ENCODE measurements at places on chromosomes 1 and 21.
A peak's percentile ranks its signal among the peaks of the same experiment; 100 is the strongest.

DNA sequence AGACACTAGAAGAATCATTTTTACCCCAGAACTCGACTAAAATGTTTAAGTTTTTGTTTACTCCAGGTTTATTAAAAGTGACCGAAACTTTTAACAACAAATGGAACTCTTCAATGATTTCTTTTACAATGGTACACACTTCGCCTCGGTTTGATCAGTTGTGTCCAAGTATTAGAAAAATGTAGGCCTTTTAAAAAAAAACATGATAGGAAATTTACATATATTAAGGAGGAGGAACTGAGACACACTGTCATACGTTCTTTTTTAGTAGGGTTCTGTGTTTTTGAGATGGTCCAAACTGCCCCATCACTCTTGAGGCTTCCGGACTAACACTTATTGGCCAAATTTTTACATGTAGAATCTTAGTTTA, 1.3 kb downstream of the PRDM2 start:
- DNase-seq, result no peak

DNA sequence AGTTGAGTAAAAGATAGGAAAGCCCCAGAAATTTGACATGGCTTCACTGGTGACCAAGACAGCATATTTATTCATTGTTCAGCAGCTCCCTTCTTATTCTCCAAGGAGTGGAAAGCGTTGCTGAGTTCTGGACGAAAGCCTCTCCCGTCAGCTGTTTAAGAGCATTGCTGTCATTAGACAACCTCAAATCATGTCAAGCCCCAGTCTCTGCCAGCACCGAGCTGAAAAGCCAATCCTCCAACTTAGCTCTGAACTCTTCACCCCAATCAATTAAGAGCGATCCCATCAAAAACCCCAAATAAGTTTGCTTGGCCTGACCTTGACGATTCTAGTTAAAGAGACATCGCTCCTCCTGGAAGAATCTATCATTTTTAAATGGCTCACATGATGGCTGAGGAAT, 110.8 kb downstream of the PLPP3 start:
- DNase-seq, result no peak

GRCh38 chr1:70807088-70807664, 240.4 kb downstream of the PTGER3 start:
- no peak for DNase-seq

DNA sequence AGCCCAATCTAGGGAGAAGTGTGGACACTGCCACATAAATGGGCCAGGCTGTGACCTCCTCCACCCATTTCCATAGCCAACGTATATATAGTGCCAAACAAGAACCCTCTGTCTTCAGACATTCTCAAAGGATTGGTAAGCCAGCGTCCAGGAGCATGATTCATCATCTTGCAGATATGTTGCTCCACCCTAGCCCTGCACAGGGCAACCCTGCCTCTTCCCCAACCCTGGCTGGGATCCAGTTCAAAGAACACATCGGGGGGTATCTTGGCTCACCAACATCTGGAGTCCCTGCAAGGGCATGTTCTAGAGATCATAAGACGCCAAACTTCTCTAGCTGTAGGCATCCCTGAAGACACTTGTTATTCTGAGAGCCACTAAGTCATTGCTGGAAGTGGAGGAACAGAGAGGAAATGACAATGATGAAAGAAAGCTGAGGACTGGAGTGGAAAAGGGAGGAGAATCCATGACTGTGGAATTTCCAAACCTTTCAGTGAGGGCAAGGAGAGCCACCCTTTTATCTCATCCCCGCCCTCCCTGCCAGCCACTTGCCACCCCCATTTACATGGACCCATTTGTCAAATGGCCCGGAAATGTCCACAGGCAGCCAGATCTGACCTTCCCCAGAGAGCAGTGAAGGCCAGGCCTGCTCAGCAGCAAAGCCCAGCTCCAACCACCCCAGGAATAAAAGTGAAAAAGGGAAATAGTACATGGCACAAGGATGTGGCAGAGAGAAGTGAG, 144.1 kb upstream of the CTTNBP2NL start:
- DNase-seq, result peak; percentile 81

DNA sequence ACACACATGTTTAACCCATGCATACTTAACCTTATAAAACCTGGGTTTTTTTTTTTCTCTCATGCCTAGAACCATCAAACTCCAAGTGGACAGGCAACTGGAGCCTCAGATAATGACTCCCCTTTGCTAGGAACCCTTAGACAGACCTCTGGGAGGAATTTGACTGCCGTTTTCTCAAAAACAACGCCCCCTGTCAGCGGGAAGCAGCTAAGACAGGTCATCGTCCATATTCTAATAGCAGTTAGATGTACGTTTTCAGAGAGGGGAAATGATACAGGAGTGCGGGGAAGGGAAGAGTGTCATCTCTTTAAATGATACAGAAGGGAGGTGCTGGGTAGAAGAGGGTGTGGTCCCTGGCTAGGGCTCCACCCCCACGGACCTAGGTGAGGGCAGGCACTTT, 34.7 kb downstream of the LRRC3 start:
- no peak for DNase-seq

DNA sequence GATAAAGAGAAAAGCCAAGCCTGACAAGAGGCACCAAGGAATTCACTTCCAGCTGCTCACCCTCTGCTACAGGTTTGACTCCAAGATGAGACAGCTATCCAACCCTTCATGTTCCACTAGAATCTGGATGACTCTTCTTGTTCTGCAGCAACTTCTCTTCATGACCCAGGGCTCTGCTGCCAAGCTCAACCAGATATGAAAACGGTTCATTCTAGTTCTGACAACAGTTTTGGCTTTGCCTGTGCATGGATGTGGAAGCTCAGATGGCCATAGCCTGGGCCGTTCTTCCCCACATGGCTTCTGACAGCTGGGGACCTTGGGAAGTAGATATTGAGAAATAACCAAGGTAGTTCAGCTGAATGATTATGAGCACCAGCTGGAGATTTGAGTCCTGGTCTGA, 13.7 kb downstream of the PI4KB start:
- DNase-seq, result no peak

- no peak for DNase-seq
Observed at GRCh38 chr1:27138927-27139326, 16.0 kb downstream of the SLC9A1 start.

GRCh38 chr1:9849691-9850441, 26.1 kb upstream of the CLSTN1 start:
- DNase-seq, result no peak

DNA sequence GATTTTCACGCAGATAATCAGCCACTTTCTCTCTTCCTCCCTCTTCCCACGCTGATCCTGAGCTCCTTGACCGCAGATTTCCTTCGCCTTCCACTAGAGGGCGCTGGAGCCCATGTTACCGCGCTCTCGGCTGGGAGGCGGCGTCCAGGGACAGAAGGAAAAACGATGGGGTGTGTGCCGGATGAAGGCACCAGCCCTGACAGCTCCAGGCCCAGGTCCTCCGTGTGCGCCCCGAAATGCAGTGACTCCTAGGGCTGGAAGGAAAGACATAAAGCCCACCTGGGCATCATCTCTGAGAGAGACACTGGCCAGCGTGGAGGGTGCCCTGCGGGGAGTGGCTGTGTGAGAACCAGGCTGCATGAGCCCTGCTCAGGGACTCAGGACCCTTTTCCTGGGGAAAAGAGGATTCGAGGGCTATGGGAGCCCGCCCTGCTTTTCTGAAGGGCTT, 44.9 kb upstream of the CYP2J2 start:
- DNase-seq, result peak; percentile 51

DNA sequence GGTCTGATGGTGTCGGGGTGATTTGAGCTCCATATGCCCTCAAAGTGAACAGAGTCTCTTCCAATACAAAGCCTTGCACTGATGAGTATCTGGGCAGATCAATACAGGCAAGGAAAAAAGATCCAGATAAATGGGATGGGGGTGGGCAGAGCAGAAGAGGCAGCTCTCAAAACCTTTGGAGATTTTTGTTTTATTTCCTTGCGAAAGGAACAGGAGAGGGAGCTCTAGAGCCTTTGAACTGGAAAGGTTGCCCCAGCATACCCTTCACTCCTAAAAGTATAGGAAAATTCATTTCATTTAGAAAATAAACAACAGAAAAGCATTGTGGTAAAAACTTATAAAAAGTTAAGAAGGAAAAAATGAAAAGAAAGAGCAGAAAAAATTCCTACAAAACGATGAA, 31.4 kb upstream of the OLIG2 start:
- DNase-seq, result peak; percentile 5

DNA sequence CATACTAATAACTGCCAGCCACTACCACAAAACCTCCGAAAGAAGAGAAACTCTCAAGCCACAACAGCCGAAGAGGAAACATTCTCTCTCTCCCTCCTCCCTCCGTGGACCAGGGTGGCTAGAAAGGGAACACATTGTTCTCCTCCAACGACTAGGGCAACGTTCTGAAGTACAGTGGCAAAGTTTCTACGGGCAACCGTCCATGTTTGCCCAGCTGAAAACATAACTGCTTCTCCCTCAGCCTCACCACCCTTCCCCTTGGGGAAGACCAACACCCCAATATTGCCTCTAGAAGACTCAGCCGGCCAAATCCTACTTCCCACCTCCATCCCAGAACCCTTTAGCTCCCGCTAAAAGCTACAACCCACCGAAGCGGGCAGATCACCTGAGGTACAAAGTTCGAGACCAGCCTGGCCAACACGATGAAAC, 2.0 kb downstream of the GLUL start:
- peak; percentile 34 for DNase-seq

- no peak for DNase-seq
Observed at GRCh38 chr1:178266619-178267066, 172.7 kb downstream of the RASAL2 start.

DNA sequence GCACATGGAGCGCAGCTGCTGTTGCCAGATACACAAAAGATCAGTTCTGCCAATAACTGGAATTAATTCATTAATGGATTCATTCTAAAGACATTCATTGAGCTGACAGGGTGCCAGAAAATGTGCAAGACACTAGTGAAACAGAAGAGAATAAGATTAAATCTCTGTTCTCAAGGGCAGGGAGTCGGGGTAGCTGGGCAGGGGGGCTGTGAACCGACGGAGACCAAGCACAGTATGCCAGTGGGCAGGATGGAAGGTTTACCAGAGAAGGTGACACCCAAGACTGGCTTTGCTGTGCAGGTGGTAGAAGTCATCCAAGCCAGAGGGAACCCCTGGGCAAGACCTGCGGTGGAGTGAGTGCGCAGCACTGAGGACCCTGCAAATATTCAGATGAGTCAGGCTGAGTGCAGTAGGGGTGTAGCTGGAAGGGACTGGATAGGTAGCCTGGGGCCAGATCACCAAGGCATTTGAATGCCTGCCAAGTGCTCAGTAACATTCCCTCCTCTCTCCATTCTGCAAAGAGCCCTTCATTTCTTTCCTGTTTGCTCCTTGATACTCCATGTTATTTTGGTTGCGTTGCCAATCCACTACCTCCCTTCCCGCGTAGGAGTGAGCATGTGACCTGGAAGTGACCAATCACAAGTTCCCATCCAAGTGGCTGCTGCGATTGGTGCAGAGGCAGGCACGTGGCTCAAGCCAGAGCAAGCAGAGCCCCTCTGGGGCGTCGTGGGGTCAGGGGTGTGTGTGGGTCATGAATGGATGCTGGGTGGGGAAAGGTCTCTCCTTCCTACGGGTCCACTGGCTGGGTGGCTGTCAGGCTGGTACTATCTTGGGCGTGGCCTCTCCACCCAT, 413.1 kb downstream of the PTPRU start:
- DNase-seq, result no peak

GRCh38 chr1:206495493-206496046, 11.8 kb upstream of the RASSF5 start:
- no peak for DNase-seq

GRCh38 chr1:78078358-78078757, 32.6 kb downstream of the GIPC2 start:
- DNase-seq, result no peak

DNA sequence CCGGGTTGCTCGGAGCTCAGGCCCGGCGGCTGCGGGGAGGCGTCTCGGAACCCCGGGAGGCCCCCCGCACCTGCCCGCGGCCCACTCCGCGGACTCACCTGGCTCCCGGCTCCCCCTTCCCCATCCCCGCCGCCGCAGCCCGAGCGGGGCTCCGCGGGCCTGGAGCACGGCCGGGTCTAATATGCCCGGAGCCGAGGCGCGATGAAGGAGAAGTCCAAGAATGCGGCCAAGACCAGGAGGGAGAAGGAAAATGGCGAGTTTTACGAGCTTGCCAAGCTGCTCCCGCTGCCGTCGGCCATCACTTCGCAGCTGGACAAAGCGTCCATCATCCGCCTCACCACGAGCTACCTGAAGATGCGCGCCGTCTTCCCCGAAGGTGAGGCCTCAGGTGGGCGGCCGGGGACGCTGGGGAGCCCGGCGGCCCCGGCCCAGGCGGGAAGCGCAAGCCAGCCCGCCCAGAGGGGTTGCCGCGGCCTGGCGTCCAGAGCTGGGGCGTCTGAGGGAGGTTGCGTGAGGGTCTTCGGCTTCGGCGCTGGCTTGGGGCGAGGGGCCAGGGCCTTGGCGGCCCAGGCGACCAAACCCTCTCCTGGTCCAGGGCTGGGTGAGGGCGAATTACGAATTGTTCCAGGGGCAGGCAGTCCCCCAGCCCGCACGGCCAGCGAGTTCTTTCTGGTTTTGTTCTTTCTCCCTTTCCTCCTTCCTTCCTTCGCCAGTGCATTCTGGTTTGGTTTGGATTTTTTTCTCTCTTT, 805 bp downstream of the SIM2 start:
- no peak for DNase-seq

GRCh38 chr21:43323244-43324005, 103.5 kb downstream of the SIK1 start:
- no peak for DNase-seq

DNA sequence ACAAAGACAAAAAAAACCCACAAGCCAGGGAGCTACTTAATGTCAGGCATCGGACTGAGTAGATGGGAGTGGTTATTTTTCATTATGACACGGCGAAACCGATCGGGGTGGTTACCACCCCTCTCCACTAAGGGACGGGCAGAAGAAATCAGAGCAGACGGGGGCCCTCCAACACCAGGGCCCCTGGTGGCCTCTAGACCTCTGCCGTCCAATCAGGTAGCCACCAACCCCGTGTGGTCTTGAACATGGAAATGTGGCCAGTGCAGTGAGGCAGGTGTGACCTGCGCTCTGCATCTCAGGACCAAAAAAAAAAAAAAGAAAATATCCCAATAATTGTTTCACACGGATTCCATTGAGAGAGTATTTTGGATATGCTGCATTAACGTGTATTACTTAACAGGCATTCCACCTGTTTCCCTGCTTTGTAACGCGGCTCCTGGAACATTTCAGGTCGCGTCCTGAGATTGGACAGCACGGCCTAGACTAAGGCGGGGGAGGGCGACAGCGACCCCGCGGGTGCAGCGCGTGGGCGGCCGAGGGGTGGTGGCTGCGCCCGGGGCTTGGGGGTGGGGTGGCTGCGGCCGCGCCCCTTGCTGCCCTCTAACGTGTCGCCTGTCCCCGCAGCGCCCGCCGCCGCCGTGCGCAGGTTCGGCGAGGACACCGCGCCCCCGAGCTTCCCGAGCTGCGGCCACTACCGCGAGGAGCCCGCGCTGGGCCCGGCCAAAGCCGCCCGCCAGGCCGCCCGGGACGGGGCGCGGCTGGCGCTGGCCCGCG, 48.3 kb downstream of the SIM2 start:
- no peak for DNase-seq

Measured in LHCN-M2 (cell line).